Fibroblast of skin of right biceps (primary cell): ENCODE measurements at places on chromosomes 16 and 17.

- DNase-seq, result no peak
Measured at GRCh38 chr16:76524769-76525168, 247.6 kb downstream of the CNTNAP4 start.

DNA sequence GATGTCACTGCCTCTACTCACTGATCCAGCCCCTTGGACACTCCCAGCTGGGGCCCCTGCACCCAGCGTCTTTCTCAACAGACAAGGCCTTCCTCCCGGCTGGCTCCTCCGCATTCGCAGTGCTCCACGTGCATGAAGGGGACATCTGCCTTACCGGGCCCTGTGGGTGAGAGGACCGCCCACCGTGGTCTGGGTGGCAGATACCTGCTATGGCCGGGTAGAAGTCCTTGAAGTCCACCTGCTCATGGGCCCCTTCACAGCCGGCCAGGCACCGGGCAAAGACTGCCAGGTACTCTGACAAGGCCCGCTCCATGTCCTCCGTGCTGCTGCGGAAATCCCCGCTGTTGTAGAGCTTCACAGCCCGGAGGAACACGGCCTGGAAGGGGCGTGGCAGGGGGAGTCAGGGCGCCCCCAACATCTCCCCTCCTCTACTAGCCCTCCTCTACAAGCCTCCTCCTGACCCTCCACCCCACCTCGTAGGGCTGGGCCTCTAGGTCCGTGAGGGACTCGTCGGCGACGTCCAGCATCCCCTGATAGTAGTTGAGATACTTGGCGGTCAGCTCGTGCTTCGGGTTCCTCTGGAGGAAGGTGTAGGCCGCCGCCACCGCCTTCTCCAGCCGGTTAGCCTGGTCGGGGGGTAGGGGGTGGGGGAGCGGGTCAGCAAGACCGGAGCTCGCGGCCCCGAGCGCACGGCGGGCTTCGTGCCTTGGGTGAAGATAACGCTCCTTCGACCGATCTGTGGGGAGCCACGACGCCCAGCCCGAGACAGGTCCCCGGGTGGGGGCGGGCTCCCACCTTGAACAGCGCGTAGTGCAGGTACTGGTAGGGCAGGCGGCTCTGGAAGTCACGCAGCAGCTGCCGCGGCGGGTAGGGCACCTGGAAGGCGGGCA, 845 bp downstream of the P3H4 start:
- DNase-seq, result no peak

DNA sequence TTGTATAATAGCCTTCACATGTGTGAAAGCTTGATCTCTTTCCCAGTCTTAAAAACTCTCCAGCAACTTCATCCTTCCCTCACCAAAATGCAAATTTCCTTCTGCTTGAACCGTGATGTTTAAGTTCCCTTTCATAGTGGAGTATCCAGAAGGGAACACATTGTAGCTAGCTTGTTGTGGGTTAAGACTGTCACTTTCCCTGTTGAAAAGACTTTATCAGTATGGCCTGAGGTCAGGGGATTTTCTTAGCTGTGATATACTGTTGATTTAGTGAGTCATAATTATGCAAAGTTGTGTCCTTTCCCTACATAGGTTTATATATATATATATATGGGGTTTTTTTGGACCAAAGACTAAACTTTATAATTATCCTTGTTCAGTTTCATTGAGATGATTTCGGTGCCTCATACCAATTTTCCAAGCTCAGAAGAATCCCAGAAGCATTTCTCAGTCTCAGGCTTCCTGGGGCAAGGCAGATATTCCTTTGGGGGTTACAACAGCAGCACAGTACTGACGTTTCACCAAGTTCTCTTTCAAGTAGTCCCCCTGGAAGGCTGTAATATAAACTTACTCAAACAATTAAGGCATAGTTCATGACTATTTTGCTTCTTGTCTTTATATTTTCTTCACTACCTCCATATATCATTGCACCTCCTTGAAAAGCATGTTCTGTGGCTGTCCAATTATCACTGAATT, 35.7 kb downstream of the ESRP2 start:
- peak; percentile 56 for DNase-seq

DNA sequence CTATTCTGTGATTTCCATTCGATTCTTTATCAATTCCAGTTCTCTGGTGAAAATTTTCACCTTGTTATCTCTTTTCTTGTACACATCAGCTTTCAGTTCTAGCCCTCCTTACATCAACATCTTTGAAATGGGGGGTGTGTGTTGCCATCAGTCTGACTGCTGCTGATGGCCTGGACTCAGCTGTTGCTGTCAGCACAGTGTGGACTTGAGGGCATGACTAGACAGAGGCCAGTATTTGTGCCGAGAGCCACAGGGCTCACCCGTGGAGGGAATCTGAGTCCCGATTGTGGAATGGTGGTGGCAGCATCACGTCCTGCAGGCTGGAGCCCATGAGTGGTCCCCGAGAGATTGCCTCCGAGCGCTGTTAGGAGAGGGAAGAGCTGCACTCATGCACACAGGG, 114.2 kb downstream of the RPTOR start:
- no peak for DNase-seq

DNA sequence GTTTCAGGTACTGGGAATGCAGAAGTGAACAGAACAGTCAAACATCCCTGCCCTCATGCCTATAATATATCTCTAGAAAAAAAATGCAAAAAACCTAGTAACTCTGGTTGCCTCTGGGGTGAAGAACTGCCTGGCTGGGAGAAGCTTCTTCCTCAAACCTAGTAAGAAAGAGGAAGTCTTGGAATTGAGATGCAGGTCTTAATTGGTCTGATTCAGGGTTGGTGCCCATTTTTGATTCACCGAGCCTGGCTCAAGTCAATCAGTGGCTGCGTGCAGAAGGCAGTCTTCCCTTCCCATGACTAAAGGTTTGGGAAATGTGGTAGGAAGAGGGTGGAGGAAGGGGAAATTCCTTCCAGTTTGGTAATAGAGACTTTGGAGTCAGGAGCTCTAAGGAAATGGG, 22.4 kb downstream of the CDRT15 start:
- peak; percentile 72 for DNase-seq

DNA sequence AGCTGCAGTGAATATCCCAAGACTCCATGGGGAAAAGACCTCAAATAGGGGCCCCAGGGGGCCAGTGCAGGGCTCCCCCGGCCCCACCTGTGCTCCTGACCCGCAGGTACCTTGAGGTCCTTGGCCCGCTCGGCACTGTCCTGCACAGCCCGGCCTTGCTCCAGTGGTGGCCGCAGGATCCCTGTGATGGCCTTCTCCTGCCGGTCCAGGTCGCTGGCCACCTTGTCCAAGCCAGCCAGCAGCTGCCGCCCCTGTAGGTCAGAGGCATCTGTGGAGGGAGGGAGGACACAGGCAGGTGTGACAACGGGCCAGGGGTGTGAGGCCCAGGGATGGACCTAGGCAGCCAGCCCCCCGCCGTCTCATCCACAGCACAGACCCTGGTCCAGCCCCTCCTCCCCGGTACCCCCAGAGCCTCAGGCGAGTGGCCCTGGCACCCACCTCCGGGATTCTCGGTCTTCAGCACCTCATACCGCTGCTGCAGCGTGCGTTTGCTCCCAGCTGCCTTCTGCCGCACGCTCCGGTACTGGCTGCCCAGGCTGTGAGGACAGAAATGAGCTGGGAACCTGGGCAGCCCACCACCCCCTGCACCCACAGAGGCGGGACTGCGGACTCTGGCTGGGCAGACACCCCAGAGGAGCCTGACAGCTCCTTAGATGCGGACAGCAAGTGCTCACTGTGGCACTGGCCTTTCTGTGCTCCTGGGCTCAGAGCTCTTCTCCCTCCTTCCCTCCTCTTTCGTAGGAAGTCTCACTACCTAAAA, 43.7 kb downstream of the PPL start:
- no peak for DNase-seq

GRCh38 chr17:1229349-1229899, 40.8 kb upstream of the BHLHA9 start:
- no peak for DNase-seq

DNA sequence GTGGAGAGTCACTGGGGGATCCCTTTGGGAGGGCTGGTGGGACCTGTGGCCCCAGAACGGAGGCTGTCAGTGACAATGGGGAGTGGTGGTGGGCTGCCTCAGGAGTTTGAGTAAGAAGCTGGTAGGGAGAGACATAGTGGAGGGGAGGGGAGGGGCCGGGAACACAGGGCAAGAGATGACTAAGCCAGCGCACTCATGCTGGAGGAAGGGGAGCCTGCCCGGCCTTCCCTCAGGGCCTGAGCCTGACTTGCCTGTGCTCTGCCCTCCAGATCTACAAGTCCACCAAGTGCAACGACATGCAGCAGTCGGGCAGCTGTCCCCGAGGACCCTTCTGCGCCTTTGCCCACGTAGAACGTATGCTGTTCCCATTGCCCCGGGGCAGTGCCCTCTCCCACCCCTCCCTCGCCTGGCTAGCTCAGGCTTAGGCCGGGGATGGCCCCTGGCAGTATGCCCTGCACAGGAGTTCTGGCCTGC, 29.3 kb downstream of the UNC13D start:
- DNase-seq, result peak; percentile 61

DNA sequence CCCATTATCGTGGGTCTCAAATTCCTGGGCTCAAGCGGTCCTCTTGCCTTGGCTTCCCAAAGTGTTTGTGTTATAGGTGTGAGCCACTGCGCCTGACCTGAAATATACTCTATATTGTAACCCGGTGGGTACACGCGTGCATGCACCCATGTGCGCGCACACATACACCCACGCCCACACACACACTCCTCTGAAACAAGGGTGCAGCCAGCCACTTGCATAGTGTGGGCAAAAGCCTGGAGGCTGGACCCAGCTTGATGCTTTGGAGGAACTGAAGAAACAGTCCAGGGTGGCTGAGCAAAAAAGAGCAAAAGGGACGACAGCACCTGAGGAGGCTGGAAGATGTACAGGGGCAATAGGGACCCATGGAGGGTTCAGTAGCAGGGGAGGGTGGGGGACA, 29.9 kb downstream of the NAGPA start:
- no peak for DNase-seq

GRCh38 chr16:56933828-56934598, 2.1 kb downstream of the HERPUD1 start:
- DNase-seq, result no peak

DNA sequence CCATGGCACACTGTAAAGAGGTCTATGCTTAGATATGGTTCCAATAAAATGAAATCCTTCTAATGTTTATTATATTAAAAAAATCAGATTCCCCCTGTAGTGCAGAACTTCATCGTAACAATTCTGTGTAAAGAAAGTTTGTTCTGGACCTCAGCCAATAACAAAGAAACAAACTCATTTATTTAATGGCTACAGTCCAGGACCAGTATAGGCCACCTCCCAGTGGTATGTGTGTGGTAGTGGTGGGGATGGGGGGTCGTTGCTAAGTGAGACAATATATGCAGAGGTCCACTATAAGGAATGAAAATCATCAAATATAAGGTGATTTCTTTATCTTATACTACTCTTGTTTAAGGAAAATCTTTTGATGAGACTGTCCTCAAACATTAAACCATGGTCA, 136.4 kb downstream of the CDK5R1 start:
- DNase-seq, result no peak

DNA sequence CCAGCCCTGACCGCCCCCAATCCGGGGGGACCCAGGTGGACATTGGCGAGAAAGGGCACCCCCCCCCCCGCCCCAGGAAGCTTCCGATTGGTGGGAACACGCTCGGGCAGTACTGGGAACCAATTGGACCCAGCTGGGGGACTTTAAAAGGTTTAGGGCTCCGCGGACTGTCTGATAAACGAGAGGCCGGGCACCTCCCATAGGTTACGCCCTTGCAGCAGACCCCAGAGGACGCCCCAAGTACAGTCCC, 245 bp downstream of the TMEM256 start:
- no peak for DNase-seq

DNA sequence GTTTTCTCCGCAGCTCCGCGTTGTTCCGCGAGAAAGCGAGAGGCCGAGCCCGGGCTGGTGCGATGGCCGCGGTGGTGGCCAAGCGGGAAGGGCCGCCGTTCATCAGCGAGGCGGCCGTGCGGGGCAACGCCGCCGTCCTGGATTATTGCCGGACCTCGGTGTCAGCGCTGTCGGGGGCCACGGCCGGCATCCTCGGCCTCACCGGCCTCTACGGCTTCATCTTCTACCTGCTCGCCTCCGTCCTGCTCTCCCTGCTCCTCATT, 404 bp downstream of the EMC6 start:
- DNase-seq, result no peak

DNA sequence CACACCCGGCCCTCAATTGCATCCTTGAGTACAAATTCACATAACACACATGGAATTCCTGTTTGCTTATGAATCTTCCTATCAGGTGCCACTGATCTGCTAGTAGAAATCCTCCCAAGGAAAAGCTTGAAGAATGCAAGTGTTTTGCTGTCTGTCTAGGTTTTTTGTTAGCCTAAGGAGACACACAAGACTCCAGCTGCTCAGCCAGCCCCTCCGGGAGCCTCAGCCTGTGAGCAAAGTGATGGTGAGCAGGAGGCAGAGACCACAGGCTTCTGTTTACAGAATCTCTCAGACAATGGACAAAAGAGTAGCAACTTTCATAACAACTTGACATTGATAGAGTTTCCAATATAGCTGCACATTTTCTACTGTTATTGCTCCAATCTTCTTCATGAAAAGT, 18.4 kb upstream of the PRKCA start:
- no peak for DNase-seq
